ENCODE measurements at places on chromosomes 5 and 9.

GRCh38 chr9:31377358-31377757 is 1007.1 kb upstream of the ACO1 start:
- DNase-seq, result no peak

DNA sequence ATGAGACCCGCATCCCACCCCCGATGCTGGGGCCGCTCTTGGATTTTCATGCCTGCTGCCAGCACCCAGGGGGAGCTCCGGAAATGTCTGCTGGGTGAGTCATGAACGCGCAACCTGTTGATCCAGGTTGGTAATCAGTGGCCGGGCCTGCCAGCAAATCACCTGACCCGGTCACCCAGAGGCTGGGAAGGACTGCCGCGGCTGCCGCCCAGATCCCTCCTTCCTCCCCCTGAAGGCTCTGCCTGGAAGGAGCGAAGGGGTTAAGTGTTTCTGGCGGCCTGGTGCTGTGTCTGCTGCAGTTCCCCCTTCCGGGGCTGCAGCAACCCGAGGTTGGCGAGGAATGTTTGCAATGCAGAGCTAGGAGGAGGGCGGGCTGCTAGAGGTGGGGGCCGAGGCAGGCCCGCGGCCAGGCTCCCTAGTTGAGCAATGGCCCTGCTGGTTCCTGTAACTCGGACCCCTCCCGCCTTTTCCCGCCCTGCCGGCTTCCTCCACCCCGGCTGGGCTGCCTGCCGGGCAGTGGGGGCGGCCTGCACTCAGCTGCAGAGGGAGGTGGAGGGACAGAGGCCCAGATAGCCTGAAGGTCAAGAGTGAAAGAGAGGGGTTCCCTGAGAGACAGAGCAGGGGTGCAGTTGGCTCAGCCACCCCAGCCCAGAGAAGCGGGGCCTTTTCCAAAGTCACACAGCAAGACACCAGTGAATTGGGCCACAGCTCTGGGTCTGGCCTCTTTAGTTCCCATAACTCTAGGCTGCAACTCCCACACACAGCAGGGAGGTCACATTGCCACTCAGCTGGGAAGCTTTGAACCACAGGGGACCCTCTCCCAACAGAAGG is 156.3 kb upstream of the IER5L start:
- peak; percentile 95 for DNase-seq

GRCh38 chr9:69718218-69718617 is 41.6 kb downstream of the PTAR1 start:
- DNase-seq, result no peak

- no peak for DNase-seq
Observed at GRCh38 chr5:72156946-72157624, 49.8 kb downstream of the MAP1B start.

GRCh38 chr5:54900984-54901725 is 84.2 kb downstream of the ESM1 start:
- peak; percentile 94 for DNase-seq

DNA sequence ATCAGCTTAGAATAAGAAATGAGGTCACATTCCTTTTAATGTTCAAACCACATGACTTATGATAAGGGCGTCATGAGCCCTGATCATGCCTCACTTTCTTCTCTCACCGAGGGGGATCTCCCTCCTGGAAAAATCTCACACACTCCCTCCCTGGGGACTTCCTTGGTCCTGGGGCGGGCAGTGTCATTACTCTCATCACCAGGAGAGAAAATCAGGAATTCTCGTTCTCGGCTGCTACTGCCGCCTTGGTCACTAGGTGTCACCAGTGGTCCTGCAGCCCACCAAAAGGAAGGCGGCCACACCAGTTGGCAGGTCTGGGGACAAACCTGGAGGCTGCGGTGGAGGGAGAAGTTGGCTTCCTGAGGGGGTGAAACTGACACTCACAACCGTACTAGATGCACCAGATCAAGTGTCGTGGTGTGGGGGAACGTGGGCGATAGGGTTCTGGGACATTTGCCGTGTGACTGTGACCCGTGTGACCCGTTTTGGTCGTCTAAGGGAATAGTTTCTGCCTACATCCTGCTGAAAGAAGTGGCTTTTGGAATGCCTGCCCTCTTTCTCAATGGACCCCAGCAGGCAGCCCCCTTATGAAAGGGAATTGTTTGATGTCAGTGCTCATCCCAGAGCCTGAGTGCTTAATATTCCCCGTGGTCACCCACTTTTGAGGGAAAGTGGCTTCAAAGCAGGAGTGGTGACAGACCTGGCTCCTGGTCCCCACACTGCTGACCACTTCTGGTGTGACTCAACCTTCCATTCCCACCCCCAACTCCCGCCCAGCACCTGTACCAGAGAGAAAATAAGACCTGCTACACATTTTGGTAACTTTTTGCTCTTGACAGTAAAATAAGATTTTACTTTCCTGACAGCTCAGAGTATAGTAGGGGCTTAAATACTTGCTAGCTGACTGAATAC is 63.2 kb downstream of the ACER2 start:
- no peak for DNase-seq

GRCh38 chr9:109551651-109552050 is 53.5 kb upstream of the PTPN3 start:
- no peak for DNase-seq

DNA sequence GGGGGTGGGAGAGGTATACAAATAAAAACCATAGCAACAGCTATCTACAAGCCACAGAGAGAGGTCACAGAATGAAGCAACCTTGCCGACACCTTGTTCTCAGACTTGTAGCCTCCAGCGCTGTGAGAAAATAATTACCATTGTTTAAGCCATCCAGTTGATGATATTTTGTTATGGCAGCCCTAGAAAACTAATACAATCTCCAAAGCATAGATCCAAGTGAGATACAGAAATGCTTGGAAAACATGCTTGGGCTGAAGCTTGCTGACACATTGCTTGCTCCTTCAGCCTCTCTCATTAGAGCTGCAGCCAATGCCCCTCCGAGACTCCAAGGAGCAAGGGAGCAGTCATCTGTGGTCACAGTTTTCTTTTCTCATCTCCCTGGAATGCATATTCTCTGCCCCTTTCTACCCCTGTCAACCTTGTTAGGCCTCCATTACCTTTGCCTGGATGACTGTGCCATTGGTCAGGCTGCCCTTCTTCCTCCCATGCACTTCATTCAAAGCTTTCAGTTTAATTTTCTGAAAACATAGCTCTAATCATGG is 401.4 kb upstream of the KLF4 start:
- DNase-seq, result no peak

DNA sequence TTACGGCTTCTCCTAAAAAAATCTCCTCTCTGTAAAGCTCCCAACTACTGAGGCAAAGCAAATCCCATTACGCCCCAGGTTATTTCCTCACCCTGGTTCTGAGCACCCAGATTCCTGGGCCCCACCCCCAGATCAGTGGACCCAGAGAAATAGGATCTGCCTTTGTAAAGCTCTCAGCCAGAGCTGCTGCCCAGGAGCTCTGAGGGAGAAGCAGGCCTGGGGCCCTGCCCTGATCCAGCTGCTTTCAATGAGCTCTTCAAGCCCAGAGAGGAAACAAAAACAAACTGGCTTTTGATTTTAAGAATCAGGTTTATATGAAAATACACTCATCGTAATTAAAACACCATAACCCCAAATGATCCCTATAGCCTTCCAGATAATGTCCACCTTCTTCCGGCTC is 124.5 kb downstream of the C5orf15 start:
- DNase-seq, result no peak

- DNase-seq, result no peak
Observed at GRCh38 chr9:127707766-127708165, 978 bp downstream of the CFAP157 start.

GRCh38 chr5:134917070-134917815 is 12.3 kb downstream of the PCBD2 start:
- DNase-seq, result no peak

GRCh38 chr5:68239487-68239886 is 23.9 kb downstream of the PIK3R1 start:
- peak; percentile 94 for DNase-seq

GRCh38 chr5:99104538-99105132 is 175.8 kb upstream of the CHD1 start:
- DNase-seq, result no peak

GRCh38 chr5:143030349-143030748 is 260.2 kb downstream of the ARHGAP26 start:
- DNase-seq, result peak; percentile 8

DNA sequence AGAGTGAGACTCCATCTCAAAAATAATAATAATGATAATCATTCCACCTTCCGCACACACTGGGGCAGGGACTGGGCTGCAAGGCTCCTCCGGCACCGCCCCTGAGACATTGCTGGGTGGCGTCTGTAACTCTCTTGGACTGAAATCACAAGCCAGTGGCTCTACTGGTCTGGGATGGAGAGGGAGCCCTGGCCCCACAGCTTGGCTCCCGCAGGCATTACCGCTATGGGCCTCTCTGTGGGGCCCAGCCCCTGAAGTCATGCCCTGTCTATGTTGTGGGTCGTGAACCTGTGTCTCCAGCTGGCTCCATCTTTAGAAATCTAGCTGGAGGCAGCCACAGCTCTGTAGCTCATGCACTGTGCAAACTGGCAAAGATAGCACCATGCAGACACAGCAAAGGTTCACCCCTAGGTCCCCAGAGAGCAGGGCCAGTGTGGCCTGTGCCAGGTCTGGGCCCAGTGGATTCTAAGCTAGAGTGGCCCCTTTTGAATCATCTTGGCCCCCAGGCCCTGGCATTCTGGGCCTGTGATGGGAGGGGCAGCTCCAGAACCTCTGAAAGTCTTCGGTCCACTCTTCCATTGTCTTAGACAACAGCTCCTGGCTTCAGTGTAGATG is 36.1 kb upstream of the COL5A1 start:
- DNase-seq, result no peak

DNA sequence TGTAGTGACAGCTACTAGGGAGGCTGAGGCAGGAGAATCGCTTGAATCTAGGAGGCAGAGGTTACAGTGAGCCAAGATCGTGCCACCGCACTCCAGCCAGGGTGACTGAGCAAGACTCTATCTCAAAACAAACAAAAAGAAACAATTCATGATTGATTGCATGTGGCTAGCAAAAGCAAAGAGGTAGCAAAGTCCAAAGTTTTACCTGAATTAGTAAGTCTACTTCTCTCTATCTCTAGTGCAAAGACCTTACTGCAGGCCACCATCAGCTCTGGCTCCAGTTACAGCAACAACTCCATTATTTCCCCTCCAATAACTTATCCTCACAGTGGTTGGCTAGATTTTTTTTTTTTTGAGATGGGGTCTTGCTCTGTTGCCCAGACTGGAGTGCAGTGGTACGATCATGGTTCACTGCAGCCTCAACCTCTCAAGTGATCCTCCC is 6.2 kb upstream of the SAR1B start:
- DNase-seq, result no peak

- no peak for DNase-seq
Observed at GRCh38 chr5:179906795-179907555, 722 bp downstream of the TBC1D9B start.

GRCh38 chr5:32109236-32109635 is 64.9 kb downstream of the GOLPH3 start:
- no peak for DNase-seq

GRCh38 chr5:89847743-89848142 is 561.8 kb downstream of the CETN3 start:
- no peak for DNase-seq

- DNase-seq, result no peak
Observed at GRCh38 chr9:130327781-130328348, 62.3 kb downstream of the HMCN2 start.

GRCh38 chr9:33782395-33783152 is 12.8 kb upstream of the PRSS3 start:
- peak; percentile 75 for DNase-seq

DNA sequence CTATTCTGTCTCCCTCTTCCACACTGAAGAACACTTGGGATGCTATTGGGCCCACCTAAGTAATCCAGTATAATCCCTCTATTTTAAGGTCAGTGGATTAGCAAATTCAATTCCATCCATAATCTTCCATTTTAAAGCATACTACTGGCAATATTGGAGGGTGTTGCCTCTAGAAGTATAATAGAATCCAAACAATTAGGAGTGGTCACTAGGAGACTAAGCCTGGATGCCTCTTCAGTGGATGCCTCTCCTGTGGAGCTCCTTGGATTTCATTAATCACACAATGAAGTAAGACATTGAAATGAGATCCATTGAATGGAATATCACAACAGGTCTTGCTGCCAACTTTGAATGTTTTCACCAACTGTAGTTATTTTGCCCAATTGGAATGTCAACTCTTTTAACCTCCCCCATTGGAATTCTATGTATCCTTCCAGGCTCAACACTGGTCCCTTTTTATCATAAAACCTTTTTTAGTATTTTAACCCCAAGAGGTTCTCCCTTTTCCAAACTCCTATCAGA is 311.6 kb downstream of the PLK2 start:
- DNase-seq, result no peak

GRCh38 chr9:17453751-17454150 is 125.1 kb upstream of the SH3GL2 start:
- no peak for DNase-seq

GRCh38 chr5:60163762-60164161 is 270.2 kb upstream of the PDE4D start:
- no peak for DNase-seq

- no peak for DNase-seq
Observed at GRCh38 chr9:72048850-72049249, 11.6 kb downstream of the C9orf57 start.

GRCh38 chr5:74519161-74519571 is 121.4 kb downstream of the ENC1 start:
- DNase-seq, result no peak

DNA sequence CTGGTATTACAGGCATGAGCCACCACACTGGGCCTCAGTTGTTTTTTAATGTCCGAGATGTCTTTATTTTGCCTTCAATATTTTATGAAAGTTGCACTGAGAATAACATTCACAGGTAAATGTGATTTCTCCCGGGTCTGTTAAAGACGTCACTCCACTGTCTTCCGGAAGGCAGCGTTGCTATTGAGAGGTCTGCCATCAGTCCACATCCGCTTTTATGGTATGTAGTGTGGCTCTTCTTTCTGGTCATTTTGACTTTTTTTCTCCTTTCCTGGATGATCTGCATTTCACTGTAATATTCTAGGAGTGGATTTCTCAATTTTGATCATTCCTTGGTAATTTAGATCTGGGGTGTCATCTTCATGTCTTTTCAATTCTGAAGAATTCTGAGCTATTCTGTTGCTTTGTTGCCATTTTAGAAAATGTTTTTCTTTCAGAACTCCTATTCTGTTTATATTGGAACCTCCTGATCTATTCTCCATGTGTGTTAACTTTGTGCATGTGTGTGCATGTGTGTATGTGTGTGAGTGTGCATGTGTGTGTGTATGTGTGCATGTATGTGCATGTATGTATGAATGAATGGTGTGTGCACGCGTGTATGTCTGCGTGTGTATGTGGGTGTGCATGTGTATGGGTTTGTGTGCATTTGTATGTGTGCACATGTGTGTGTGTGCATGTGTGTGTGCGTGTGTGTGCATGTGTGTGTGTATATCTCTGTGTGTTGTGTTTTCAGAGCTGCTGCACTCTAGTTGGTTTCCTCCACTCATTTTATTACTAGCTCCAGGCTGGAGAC is 1.9 kb upstream of the LCN1 start:
- DNase-seq, result no peak

DNA sequence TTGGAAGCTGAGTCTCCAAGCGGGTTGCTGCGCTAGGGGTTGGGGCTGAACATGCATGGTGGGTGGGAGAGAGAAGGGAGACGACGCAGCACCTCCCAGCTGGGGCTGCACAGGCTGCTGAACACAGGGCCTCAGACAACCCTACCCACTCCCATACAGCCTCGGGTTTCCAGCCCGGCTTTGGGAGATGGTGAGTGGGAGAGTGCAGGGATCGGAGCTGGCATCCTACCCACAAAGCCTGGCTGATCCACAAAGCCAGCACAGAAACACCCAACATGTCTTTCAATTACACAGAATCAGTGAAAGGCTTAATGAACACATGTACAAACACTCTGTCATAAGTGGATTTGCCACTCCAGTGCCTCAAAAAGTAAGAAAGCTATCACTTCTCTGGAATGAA is 64.8 kb downstream of the NSG2 start:
- DNase-seq, result no peak

- DNase-seq, result peak; percentile 35
Observed at GRCh38 chr9:37859043-37859442, 44.9 kb downstream of the SLC25A51 start.
